ENCODE measurements at places on chromosomes 3 and 15. TPM values are rescaled to one million over a fixed set of nuclear protein-coding genes. Genes with fewer than 3 reads are reported as not detected.
A peak's percentile ranks its signal among the peaks of the same experiment; 100 is the strongest.

DNA sequence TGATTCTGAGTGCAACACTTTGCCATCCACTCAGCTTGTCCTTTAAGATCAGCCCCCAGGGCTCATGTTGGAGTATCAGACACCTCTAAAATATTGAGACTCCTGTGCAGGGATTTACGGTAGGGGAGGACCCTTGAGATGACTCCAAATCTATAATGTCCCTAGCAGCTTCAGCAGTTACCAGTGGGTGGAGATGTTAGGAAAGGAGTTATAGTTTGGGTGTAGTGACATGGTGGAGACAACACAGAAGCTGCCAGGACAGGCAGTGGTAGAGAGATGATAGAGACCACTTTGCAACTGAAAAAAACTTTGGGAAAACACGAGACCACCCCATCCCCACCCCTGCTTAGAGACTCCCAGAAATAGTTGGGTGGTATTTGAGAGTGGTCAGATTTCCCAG is 43.3 kb upstream of the GSK3B start:
- no peak for DNase-seq

The DHX36 gene
- total RNA-seq = 32.3 TPM

DNA sequence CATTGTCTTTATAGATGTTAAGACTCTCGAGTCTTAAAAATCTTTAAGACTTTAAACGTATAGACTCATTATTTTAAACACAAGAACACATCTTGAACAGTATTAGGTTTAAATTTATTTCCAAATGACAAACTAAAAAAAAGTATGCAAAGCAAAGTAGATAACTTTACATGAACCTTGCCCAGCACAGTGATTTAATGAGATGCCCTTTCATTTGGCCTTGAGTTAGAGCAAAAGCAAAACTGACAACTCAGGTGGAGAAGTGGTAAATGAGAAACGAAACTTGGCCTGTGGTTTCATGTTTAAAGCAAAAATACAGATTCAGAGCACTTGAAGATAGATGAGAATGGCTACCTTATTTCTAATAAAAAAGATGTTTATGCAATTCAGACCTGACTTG is 8.6 kb downstream of the GPR15 start:
- no peak for DNase-seq

GRCh38 chr15:99732124-99732750 is 1.0 kb downstream of the LYSMD4 start:
- no peak for DNase-seq

The TEX55 gene
- total RNA-seq = not detected

DNA sequence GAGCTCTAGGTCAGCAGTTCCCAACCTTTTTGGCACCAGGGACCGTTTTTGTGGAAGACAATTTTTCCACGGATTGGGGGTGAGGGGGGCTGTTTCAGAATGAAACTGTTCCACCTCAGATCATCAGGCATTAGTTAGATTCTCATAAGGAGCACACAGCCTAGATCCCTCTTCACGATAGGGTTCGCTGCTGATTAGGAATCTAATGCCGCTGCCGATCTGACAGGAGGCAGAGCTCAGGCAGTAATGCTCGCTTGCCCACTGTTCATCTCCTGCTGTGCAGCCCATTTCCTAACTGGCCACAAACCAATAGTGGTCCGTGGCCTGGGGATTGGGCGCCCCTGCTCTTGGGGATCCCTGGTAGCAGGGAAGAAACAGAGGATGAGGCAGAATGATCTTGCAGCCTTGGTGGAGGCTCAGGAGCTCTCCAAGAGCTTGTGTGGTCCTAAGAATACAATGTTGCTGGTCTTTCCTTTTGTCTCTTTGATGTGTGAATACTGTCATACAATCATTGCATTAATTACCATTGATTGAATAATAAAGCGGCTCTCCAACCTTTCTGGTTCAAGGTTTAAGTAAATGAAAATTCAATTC is 183.2 kb downstream of the FNDC3B start:
- DNase-seq = no peak

The TTLL13 gene
- total RNA-seq = under 0.01 TPM

DNA sequence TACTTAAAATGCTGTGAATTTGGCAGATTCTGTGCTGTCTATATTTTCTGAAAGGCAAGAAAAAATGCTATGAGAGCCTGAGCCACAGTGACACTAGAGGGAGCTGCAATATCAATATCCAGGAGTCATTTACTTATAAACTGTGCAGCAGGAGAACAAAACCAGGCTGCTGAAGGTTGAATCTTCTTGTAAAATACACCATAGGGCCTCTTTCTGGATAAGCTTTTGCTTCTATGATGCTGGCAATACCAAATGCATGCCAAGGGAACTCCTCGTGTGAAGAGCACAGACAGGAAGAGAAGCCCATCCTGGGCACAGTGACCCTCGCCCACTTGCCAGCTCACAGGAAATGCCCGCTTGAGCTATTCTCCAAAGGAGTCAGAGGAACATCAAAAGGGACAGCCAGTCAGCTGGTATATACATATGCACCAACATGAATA is 48.0 kb upstream of the TSPAN3 start:
- peak; percentile 78 for DNase-seq

DNA sequence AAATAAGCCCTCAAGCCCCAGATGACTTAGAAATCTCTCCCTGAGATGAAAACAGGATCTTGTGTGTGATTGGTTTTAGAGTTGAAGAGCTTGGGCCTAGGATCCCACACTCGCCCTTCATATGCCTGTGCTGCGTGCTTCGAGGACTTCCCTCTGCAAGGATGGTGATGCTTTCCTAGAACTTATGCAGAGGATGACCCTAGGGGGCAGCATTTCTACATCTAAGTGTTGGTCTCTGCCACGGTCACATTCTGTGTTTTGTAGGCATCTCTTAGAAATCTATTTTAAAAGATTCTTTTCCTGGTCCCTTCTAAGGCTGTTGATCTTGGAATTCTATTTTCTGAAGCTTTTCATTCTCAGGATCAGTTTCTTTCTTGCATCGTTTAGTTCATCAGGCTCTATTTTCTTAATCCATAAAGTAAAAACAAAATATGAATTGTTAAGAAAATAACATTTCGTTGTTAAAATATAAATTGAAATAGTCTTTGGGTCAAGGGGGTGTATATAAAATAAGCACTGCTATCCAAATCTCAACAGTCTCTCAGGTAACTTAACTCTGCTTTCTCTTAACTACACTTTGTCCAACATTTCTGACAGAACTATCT is 45.7 kb downstream of the WDR76 start:
- DNase-seq = peak; percentile 81

DNA sequence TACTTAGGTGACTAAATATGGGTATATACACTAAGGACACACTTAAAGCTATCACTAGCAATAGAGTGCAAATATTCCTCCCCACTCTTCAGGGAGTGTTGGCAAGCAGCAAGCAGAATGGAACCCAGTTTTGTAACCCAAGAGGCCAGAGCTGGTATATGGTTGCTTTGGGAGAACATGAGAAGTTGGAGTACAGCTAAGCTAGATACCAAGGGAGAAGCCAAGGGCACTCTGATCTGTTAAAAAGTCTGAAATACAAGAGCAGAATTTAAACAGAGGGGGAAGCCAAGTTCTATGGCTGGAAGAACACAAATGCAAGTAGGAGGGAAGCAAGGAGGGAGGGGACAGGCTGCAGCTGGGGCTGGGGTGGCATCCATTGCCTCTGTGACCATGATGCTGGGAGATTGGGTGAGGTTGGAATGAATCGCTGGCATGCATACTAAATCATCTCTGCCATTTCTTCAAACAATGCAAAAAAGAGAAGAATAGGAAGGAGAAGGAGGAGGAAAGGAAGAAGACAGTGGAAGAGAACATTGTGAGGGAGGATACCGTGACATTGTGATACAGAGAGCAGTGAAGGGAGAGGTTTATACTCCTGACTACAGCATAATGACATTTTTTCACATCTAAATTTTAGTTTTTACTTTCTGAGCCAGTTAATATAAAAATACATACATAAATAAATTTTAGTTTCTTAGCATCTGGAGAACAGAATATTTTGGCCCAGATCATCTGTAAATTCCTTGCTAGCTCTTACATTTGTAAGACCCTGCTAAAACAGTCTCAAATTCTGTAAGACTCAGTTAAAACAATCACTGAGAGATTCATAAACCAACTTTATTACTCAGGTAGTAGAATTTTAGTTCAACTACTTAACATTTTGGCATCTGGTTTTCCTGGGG is 9.0 kb upstream of the ANXA2 start:
- DNase-seq = no peak

GRCh38 chr3:17261627-17262369 is 377.0 kb downstream of the PLCL2 start:
- no peak for DNase-seq

The CAMKV gene
- total RNA-seq = under 0.01 TPM

DNA sequence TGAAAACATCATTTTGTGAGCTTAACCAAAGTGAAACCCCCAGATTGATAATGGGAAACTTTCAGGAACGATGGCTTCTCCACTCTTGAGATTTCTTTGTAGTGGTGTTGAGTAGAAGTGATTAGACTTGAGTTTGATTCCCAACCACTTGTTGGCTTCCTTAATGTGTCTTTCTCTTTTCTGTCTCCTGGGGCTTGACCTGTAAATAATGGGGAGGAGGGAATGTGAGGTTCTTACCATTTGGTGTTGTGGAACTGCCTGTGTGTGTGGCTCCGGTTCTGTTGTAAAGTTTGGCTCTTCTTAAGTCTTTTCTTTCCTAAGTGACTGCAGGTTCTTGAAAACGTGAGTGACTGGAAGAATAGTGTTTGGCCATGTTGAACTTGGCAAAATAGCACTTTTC is 2.7 kb downstream of the CDV3 start:
- no peak for DNase-seq

- DNase-seq = no peak
Observed at GRCh38 chr3:119042162-119042561, 7.5 kb upstream of the IGSF11 start.

The IL5RA gene
- not detected for total RNA-seq

The PLA2G4D gene
- not detected for total RNA-seq

DNA sequence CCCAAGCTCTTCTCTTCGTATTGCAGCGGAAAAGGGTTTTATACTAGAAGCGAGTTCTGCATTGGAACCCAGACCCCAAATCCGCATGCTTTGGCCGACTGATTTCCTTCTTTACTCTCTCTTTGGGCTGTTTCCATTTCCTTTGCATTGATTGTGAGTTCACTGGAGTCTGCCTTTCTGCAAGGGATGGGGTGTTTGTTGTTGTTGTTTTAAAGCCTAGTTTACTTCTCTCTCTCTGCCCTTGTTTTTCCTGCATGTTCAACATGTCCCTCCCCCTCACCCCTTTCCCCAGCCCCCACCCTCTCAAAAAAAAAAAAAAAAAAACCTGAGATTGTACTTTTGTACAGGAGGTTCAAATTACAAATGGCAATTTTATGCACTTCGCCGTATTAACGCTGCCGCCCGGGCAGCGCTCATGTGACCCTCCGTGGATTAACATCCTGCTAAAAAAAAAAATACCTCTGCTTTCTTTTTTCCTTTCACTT is 2.2 kb downstream of the NR2F2 start:
- DNase-seq = peak; percentile 52

DNA sequence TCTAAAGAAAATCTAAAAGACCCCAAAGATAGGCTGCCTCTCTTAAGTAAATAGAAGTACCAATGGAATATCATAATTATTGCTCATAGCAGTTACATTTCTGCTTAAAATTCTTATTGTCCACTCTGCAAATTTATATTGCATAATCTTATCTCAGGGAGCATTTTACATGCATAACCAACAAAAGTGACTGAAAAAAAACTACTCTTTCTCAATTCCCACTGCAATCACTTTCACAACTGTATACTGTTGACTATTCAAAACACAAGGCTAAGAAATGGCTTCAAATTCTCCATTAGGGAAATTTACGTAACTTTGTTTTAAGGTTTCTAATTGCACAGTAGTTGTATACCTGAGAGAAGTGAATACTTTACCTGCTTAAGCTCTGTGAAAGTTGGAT is 56.3 kb downstream of the HMG20A start:
- DNase-seq = no peak

- DNase-seq = peak; percentile 49
Observed at GRCh38 chr15:38941399-38941953, 376.9 kb upstream of the RASGRP1 start.

DNA sequence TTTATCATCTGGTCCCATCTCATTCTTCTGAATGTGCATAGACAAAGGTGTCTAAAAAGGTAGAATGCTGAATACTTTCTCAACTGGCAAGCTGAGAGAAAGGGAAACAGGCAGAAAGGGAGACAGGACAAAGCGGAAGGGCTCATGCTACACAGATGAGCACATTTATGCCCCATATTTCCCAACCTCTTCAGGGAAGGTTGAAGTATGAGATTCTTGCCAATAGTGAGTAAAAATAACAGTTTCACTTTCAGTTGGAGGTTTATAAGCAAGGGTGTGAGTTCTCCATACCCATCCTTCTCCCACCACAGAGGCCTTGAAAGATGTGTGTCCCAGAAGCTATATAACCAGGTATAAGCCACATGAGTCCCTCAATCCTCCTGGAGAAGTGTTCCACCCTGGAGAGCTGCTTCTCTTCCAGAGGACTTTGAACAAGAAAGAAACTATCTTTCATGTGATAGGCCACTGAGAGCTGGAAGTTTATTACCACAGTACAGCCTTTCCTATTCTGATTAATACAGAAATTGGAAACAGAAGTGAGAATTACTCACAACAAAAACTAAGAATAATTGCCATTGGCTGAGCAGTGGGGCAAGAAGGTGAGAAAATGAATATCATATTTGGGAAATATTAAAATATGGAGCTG is 709.4 kb upstream of the NR2F2 start:
- DNase-seq = peak; percentile 40

GRCh38 chr3:69510481-69511030 is 124.7 kb upstream of the FRMD4B start:
- DNase-seq = peak; percentile 7

DNA sequence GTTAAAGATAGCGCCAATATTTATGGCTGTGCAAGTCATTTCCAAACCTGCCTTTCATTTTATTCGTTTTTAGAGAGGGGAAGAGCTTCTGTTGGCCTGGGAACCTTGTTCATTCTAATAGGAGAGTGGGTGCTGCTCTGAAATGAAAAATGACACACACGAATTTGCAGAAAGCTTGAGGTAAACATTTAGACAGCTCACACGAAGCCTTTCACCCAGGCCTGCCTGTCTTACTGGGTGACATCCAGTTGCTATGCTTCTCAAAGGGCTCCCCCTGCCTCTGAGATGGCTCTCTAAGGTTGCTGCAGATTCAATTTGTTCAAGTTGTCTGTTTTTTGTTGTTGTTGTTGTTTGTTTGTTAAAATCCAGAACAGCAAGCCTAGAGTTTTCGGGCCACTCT is 18.2 kb downstream of the PEX5L start:
- DNase-seq = no peak

The TMEM45A gene
- 10.7 TPM for total RNA-seq

The RAB7A gene
- total RNA-seq = 33.5 TPM

GRCh38 chr15:24394303-24394702 is 281.3 kb upstream of the NPAP1 start:
- no peak for DNase-seq

The UBE2Q2 gene
- 41.2 TPM for total RNA-seq

DNA sequence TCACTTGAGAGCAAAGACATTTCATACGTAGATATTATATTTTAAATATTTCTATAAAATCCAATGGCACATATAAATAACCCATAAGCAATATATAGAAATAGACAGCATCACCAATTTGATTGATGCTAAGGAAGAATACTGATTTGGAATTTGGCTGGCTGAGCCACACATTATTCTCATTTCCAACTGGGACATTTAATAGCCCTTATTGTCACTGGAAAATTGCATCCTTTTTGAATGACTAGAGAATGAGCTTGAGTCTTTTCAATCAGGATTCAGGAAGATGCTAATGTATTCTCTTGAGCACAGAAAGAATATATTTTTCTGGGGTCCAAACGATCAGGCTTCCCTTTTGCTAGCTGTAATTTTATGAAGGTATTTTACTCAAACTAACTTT is 70.9 kb upstream of the KCNH8 start:
- no peak for DNase-seq
